ENCODE measurements at places on chromosomes 16 and 17.

- no peak for DNase-seq
Measured at GRCh38 chr17:44543905-44544523, 13.3 kb upstream of the FZD2 start.

- DNase-seq: no peak
Measured at GRCh38 chr17:57672971-57673370, 72.1 kb downstream of the CCDC182 start.

GRCh38 chr17:42202696-42203095 lies 8.4 kb upstream of the GHDC start:
- DNase-seq: no peak

GRCh38 chr16:61413021-61413420 lies 623.2 kb downstream of the CDH8 start:
- DNase-seq: no peak

DNA sequence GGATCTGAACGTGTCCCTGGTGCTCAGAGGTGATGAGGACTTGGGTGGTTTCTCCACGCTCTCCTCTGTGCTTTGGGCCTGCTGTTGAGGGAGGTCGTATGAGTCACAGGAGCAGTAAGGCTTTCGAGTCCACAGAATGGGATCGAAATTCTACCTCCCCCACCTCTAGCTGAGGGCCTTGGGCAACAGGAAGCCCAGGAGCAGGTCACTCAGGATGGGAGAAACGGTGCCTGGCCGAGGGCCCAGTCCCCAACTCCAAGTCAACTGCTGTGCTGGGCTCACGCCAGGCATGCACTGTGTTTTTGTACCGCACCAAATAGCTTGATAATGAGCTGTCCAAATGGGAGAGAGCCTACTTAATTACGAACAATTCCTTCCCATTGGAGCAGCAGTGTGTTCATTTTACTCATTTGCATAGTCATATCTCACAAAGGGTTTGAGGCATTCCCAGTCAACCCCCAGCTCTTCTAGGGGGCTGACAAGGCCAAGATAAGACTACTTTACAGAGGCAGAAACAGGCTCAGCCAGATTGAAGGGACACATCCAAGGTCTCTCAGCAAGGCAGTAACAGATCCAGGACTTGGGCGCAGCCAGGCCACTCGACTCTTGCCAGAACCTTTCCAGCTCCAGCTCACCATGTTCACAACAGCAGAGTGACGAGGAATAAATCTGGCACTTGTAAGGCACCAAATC lies 53.6 kb downstream of the WNT3 start:
- no peak for DNase-seq

- DNase-seq: no peak
Measured at GRCh38 chr16:15742716-15743115, 92.7 kb downstream of the NDE1 start.

DNA sequence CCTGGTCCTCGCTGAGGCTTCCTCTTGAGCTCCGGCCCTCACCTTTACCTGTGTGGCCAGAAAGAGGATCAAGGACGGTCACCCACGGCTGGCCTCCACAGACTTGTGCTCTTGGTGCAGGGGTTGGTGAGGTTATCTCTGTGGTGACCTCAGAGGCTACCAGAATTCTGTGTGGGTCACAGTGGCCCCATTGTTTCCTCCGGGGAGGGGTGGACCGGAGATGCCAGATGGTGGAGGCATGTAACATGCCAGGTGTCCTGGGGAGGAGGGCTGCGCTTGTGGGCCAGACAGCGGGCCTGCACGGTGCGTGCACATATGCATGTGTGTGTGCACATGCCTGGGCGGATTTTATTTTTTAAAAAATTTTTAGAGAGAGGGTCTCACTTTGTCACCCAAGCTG lies 6.3 kb downstream of the SGCA start:
- no peak for DNase-seq

DNA sequence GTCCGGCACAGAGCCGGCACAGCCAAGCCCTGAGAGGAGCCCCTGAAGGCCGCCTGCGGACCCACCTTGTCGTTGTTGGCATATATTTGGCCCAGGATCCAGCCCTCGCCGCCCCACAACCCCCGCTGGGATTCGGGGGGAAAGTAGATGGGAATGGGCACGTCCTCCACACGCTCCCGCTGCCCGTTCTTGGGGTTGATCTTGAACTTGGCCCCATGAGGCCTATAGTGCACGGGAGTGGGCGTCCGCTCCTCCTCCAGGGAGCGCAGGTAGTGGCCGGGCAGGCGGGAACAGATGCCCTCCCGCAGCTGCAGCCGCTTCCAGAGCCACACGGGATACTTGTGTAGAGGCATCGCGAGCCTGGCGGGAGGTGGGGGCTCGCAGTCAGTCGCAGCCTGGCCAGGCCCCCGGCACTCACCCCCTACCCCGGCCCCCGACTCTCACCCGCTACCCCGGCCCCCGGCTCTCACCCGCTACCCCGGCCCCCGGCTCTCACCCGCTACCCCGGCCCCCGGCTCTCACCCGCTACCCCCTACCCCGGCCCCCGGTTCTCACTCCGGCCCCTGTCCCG lies 387 bp downstream of the MRPL28 start:
- DNase-seq: no peak

DNA sequence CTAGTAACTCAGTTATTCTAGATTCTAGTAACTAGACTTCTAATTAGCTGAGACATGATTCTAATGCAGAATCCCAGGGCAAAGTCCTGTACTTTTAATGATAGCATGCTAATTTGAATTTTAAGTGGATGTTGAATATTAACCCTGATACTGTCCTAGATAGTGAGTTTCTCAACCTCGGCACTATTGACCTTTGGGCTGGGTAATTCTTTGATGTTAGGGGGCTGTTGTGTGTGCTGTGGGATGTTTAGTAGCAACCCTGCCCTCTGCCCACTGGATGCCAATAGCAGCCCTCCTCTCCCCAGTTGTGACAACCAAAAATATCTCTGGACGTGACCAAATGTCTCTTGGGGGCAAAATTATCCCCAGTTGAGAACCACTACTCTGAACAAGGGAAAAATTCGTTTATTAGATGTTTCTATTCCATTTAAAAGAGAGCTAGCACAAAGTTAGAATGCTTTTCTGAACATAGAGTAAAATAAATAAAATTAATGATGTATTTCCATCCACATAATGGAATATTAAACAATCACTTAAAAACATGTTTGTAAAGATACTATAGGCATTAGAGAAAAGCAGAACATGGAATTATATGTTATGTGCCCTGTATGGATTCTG lies 30.2 kb downstream of the SALL1 start:
- DNase-seq: no peak

GRCh38 chr16:75264457-75264998 lies 13.1 kb upstream of the BCAR1 start:
- no peak for DNase-seq

DNA sequence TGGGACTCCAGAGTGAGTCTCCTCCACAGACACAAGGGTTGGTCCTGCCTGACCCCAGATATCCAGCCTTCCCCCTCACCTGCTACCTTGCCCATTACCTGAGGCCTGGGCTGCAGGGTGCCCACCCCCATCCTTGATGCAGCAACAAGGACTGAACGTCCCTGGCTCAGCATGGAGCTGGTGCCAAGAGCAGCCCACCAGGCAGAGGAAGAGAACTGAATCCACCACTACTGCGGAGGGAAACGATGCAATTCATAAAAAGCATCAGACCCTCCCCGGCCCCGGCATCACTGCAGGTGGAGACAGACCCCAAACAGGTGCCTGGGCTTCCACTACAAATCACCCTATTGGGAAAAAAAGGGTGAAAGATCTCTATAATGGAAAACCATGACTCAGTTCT lies 131.0 kb upstream of the TNRC6C start:
- no peak for DNase-seq

DNA sequence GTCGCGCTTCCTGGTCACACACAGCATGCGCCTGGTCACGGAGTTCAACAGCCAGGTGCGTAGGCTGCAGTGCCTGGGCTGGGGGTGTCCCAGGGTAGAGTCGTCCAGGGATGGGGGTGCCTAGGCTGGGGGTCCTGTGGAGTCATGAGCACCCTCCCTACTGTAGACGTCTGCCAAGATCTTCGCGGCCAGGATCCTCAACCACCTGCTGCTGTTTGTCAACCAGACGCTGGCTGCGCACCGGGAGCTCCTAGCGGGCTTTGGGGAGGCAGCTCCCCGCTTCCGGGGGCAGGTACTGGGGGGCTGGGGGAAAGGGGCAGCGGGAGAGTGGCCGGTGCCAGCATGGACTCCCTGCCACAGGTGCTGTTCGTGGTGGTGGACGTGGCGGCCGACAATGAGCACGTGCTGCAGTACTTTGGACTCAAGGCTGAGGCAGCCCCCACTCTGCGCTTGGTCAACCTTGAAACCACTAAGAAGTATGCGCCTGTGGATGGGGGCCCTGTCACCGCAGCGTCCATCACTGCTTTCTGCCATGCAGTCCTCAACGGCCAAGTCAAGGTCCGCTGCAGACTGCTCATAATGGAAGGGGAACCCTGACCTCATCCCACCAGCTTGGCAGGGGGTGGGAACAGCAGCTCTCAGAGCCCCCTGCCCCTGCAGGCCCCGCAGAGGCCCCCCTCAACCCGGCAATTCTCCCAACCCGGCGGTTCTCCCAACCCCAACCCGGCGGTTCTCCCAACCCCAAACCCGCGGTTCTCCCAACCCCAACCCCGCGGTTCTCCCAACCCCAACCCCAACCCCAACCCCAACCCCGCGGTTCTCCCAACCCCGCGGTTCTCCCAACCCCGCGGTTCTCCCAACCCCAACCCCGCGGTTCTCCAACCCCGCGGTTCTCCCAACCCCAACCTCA lies 2.4 kb downstream of the PDIA2 start:
- no peak for DNase-seq

- DNase-seq: no peak
Measured at GRCh38 chr16:5850632-5851392, 753.2 kb upstream of the EEF2KMT start.

- no peak for DNase-seq
Measured at GRCh38 chr16:3832668-3833067, 47.8 kb downstream of the CREBBP start.

- no peak for DNase-seq
Measured at GRCh38 chr17:75692976-75693375, 25.8 kb downstream of the SAP30BP start.

- DNase-seq: no peak
Measured at GRCh38 chr16:29985271-29985811, 10.1 kb downstream of the HIRIP3 start.

DNA sequence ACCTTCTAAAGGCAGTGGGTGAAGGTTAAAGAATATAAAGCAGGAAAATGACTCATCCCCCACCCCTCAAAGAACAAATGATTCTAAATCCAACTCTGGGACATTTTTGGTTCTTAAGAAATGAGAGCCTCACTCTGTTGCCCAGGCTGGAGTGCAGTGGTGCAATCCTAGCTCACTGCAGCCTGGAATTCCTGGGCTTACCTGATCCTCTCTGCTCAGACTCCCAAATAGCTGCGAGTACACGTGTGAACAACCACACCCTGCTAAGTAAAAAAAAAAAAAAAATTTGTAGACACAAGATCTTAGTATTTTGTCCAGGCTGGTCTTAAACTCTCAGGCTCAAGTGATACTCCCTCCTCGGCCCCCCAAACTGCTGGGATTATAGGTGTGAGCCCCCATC lies 298.8 kb upstream of the MAF start:
- DNase-seq: no peak

- no peak for DNase-seq
Measured at GRCh38 chr17:67642488-67642887, 75.2 kb upstream of the NOL11 start.

DNA sequence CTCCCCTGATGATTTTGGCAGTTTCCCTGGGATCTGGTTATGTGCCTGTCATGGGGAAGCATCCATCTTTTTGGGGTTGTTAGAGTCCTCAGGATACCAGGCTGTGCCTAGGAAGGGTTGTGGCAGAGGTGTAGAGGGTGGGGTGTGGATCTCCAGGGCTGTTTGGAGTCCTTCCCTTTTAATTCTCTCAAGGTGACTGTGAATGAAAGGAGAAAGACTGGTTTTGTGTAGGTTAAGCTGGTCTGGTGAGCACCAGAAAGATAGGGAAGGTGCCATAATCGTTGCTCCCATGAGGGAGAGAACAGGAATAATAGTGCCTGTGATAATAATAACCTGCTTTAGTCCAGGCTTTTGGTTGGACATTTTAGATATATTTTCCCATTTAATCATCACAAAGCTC lies 7.0 kb downstream of the MAP2K4 start:
- DNase-seq: no peak

GRCh38 chr16:87435372-87436224 lies 43.5 kb downstream of the MAP1LC3B start:
- no peak for DNase-seq

DNA sequence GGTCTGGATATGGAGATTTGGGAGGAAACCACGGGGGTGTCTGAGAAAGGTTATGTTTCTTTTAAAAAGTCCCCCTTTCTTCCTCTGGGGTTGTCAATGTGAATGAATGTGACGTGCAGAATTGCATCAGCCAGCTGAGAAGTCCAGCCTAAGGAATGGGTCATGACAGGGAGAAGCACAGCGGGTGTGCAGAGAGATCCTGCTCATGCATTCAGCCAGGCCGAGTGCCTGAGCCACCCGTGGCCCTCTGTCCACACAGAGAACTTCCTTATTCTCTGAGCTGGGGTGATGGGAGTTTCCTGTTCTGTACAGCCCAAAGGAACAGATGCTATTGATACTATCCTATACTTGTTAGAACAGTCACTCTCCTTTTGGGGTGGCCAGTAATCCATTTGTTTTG lies 117.9 kb downstream of the CPPED1 start:
- DNase-seq: no peak

- DNase-seq: no peak
Measured at GRCh38 chr17:75105126-75106080, 4.4 kb upstream of the ARMC7 start.

- no peak for DNase-seq
Measured at GRCh38 chr16:49844359-49844758, 11.6 kb downstream of the ZNF423 start.

DNA sequence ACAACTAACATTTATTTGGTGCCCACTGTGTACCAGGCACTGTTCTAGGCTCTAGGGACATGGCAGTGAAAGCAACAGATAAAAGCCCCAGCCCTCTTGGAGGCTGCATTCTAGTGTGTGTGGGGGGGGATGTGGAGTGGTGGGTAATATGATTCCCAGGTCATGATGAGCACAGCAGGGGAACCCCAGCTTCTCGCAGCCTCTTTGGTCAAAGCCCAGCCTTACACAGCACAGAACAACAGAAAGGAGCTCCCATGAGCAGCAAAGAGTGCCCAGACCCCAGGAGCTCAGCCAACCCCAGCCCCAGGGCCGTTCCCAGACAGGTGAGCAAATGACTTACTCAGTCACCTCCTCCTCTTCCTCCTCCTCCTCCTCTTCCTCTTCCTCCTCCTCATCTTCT lies 21.9 kb downstream of the CNGB1 start:
- peak; percentile 30 for DNase-seq

- no peak for DNase-seq
Measured at GRCh38 chr17:55588446-55589242, 77.4 kb upstream of the SMIM36 start.

- no peak for DNase-seq
Measured at GRCh38 chr17:5272322-5272721, 9.8 kb upstream of the RABEP1 start.

GRCh38 chr17:50614471-50615051 lies 20.1 kb upstream of the ABCC3 start:
- no peak for DNase-seq

- peak; percentile 47 for DNase-seq
Measured at GRCh38 chr17:68398691-68399637, 58.3 kb downstream of the WIPI1 start.

- DNase-seq: no peak
Measured at GRCh38 chr16:1620391-1620790, 8.2 kb downstream of the CRAMP1 start.

- no peak for DNase-seq
Measured at GRCh38 chr17:6927290-6928126, 68.3 kb upstream of the ALOX12 start.

- no peak for DNase-seq
Measured at GRCh38 chr16:80946481-80946880, 60.2 kb downstream of the CMC2 start.
